Left kidney (tissue), 8 donors: ENCODE measurements at places on chromosomes 7 and 10.
A peak's percentile ranks its signal among the peaks of the same experiment; 100 is the strongest.

GRCh38 chr7:128830231-128831177 lies at the start of gene FLNC:
TSS of gene FLNC (plus strand) at chr7:128830406. CDS start at chr7:128830638, 232 bp downstream.
- DNase-seq = peak; percentile 61

- DNase-seq = no peak
These were observed 3.7 kb upstream of the JCAD start for GRCh38 chr10:30063099-30063498.

- DNase-seq = peak; percentile 8
These were observed 265.1 kb downstream of the ETV1 start for GRCh38 chr7:13724191-13724976.

DNA sequence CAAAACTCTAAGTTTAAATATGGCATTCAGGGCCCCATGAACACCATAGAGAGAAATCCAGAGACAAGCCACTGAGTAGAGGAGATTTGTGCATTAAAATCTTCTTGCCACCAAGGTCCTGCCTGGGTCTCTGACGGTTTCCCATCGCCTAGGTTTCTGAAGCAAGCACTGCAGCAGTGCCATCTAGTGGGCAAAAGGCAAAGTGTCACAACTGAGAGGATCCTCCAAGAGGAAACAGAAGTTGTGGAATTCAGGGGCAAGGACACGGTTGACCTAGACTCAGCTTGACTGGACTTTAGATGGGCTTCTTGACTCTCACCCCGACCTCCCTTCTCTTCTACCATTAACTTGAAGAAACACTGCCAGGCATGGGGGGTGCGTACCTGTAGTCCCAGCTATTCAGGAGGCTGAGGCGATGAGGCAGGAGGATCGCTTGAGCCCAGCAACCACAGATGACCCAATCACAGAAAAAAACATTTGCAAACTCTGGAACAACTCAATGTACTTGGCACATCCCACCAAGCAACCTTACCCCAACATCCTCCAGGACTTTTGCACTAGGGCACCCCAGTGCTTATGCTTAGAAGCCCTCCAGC lies 604.1 kb downstream of the GALNT17 start:
- peak; percentile 87 for DNase-seq

DNA sequence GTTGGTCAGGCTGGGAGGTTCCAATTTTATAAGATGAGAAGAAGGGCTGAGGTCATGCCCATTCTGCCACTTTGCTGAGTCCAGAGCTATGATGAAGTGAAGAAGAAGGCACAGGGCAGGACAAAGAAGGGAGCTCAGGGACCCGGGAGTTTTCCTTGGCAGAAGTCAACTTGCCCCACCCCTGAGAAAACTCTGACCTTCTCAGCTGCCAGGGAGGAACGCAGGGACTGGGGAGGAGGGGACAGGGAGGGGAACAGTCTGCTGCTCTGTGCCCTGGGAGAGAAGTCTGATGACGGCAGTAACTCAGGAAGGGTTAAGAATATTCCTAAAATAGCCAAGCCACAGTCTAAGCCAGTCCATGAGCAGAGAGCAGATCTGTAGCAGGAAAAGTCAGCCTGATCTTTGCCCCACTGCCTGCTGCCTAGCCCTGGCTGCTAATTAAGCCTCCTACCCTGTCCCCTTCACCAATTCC lies 11.7 kb downstream of the ADIRF start:
- DNase-seq = no peak

DNA sequence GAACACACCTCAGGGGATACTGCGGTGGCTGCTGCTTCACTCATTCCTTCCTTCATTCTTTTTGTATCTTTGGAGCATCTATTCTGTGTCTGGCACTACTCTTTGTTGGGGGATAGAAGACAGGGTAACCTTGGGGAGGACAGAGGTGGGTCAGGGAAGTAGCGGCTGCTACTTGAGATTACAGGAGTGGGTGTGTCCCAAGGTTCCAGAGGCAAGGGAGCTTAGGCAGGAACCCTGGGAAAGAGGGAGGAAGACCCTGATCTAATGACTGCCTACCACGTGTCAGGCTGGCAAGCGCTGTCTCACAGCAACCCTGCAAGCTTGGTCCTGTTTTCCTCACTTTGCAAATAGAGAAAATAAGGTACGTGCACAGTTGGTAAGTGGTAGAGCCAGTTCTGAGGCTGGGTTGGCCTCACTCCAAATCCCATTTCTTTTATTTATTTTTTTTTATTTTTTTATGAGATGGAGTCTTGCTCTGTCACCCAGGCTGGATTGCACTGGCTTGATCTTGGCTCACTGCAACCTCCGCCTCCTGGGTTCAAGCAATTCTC lies 985.9 kb upstream of the ZNF722 start:
- DNase-seq = no peak
